ENCODE measurements at places on chromosomes 16 and 17. TPM values are rescaled to one million over a fixed set of nuclear protein-coding genes. Genes with fewer than 3 reads are reported as not detected.

Gene ZP2
- total RNA-seq = not detected

Gene HLF
- total RNA-seq = 0.19 TPM

Gene GOT2
- 165 TPM for total RNA-seq

Gene MPV17L
- total RNA-seq = 0.21 TPM

Gene DNAAF1
- total RNA-seq = not detected

Gene RPTOR
- total RNA-seq = 43.6 TPM

Gene SMARCE1
- total RNA-seq = 118 TPM

Gene SCIMP
- total RNA-seq = not detected

Gene CDH3
- 0.37 TPM for total RNA-seq

Gene HSPB9
- 0.33 TPM for total RNA-seq

Gene HOXB6
- not detected for total RNA-seq

Gene IGF2BP1
- total RNA-seq = 1.1 TPM

Gene HOXB7
- 0.62 TPM for total RNA-seq

Gene LCMT1
- total RNA-seq = 43.9 TPM

Gene TP53TG3C
- total RNA-seq = not detected

Gene TAX1BP3
- total RNA-seq = 12.3 TPM

Gene HBA2
- total RNA-seq = not detected

Gene CETP
- total RNA-seq = not detected

Gene SLC6A2
- not detected for total RNA-seq

Gene PRSS8
- not detected for total RNA-seq

Gene KCNJ2
- total RNA-seq = not detected

Gene KRT16
- not detected for total RNA-seq

All from activated naive CD8-positive, alpha-beta T cell treated with anti-CD3 and anti-CD28 coated beads for 36 hours (primary cell).